ENCODE measurements at places on chromosomes 1 and 21.

DNA sequence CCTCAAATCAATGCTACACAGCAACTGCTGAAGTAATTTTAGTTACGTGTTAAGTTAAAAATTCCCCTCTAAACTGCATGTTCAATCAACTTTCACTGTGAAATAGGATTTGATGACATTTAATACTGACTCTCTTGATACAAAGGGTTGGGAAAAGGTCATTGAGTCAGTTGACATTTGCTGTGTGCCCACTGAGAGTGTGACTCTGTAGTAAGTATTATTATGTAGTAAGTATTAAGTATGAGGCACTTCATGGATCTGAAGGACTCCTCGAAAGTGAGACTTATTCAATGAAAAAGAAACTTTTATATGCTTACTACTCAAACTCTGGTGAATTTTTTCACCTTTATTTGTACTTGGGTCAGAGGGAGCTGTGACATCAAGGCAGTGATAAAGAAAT is 83.1 kb upstream of the S1PR1 start:
- no peak for DNase-seq

DNA sequence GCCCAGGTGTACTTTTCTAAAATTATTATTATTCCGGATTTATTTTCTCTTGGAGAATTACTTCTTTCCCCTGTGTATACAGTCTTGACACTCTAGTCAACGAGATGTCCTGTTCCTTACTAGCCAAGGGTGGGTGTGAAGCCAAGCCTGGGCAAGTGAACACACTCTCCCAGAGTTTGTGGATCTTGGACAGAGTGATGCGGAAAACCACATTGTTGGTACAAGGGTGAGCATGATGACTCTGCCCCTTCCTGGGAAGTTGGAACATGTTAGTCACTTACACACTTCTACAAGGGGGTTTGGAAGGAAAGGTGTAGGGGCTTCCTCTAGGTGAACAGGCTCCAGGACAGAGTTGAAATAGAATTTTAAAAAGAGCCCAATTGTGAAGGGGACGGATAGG is 20.0 kb upstream of the RD3 start:
- DNase-seq = no peak

DNA sequence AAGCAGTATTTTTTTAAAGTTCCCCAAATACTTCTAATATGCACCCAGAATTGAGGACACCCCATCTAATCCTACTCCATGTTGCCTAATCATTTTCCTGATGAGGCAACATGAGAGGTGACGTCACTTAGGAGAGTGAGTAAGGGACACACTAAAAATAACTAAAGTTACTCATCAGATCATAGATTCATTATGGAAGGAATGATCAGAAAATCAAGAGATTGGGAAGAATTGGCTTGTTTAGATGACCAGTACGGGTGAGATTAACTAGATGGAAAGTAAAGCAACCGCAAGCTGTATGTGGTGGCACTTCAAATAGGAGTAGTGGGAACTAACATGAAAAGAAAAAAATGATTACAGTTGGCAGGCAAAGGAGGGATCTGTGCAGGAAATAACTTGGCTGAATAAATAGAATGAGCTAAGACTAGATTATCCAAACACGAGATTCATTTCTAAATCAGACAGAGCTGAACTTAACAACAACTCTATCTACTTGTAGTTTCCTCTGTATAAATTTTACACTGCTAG is 61.4 kb upstream of the CXADR start:
- DNase-seq = no peak

GRCh38 chr1:89607156-89607555 is 25.8 kb upstream of the LRRC8C start:
- peak; percentile 23 for DNase-seq

All from T-helper 9 cell (primary cell).